ENCODE measurements at places on chromosomes 13 and 19.

- DNase-seq, result no peak
Measured at GRCh38 chr13:111399334-111399733, 78.9 kb downstream of the TEX29 start.

DNA sequence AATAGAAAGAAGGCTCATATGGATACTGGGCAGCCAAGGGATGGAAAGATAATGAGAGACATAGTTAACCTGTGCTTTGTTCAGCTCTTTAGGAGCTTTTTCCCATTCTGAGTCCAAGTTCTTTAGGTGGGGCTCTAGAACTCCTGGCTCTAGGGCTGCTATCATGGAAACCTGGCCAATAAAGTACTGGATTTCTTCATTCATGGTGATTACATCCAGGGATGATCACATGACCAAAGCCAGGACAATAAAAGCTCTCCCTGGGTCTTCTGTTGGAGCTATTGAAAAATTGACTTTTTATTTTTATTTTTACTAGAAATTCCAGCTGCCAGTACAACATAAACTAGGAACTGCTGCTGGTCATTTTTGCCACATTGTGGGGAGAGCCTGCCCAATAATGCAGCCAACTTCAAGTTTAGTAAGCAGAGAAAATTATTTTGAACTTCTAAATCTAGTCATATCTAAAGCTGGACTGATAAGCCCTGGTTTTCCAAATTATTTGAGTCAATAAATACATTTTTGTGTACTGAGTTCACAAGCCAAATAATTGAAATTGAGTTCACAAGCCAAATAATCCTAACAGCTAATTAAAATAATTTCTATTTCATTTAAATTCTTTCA is 224.9 kb upstream of the STARD13 start:
- no peak for DNase-seq

DNA sequence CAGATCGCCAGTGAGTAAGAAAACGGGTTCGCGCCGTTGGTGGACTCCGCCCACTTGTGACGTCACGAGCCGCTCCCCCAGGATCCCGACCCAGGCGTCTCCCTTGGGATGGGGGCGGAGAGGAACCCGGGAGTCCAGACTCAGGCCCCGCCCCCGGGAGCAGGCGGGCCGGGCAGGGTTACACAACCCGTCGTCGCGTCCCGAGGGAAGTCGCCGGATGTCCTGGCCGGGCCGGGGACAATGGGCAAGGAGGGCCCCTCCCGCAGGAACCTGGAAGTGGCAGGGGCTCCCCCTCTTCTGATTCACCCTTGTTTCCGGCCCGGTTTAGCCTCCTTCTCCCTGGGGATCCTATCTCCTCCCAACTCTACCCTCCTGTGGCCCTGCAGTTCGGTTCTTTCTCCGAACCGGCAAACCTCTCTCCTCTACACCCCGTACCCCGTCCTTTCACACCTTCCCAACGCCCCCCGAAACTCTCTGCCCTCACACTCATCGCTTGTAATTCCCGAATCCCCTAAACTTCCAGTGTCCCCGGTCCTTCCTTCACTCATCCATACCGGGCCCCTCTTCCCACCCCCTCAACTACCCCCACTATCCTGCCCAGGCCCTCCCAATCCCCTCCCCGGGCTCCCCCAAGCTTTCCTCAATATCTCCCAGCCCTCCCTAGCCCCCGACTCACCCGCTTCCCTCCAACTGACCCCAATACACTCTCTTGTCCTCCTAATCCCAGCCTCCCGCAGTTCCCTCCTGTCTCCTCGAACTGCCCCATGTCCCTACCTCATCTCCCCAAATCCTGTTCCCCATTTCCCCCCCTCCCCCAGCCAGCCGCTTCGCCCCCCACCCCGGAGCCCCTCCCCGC is 20.0 kb upstream of the ERCC1 start:
- peak; percentile 14 for DNase-seq

GRCh38 chr13:43356567-43356966 is 333.2 kb downstream of the DNAJC15 start:
- no peak for DNase-seq

GRCh38 chr19:5436106-5436947 is 18.9 kb upstream of the ZNRF4 start:
- peak; percentile 85 for DNase-seq

DNA sequence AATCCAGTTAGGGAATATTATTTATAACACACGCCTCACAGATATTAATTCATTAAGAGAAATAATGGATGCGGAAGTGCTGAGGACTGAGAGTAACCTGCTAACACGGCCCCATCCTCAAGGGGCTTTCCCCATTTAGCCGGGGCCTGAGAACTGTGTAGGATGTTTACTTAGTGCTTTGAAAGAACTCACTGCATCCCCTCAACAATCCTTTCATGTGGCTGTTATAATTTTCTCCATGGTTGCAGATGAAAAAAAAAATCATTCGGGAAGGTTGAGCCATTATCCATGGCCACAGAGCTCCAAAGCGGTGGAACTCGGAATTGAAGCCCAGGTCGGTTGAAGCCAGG is 98.2 kb downstream of the ING1 start:
- DNase-seq, result no peak

DNA sequence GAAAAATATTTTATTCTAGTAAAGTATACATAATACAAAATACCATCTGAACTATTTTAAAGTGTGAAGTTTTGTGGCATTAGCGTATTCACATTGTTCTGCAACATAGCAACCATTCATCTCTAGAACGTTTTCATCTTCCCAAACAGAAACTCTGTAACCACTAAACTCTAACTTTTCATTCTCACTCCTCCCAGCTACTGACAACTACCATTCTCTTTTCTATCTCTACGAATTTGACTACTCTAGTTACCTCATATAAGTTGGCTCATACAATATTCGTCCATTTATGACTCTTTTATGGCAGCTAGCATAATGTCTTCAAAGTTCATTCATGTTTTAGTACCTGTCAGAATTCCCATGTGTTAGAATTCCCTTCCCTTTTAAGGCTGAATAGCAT is 150.5 kb upstream of the MIR17HG start:
- DNase-seq, result no peak

GRCh38 chr19:17565611-17566010 is 10.2 kb downstream of the COLGALT1 start:
- DNase-seq, result no peak

- DNase-seq, result no peak
Measured at GRCh38 chr19:28609944-28610343, 603.0 kb downstream of the UQCRFS1 start.

All from NCI-H446 treated with DMSO at 0.1 percent for 48 hours (cell line).